ENCODE measurements at places on chromosomes 7 and 10.

- DNase-seq: no peak
Observed at GRCh38 chr10:131088619-131089018, 222.9 kb downstream of the TCERG1L start.

DNA sequence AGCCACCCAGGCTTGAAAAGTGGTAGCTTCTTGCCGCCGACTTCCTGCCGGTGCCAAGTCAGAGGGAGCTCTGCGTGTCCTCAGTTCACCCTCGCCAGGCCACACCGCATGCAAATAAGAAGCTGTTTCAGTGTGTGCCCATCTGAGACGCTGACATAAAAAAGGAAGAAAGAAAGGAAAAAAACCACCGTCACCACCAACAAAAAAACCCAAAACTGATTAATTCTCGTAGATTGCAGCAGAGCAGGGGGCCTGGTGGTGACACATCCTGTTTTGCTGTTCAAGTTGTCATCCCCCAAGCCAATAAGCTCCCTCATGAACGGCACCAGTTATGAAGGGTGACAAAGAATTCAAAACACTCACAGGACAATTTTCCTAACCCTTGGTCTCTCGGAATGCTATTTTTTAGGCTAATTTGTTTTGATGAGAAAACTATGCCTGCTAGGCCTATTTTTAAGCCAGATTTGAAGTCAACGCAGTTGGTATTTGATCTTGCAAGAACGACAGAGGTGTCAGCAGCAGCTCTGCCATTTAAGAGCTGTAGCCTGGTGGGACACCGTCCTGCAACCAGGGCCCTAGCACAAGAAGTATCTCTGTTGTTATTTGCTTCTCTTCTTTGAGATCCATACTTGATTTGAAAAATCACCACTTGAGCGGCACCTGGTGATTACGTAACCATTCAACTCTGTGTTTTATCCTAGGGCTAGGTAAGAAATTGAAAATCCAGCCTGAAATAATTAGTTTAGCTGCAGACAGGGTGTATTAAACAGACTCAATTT is 145.6 kb downstream of the PFKFB3 start:
- DNase-seq: peak; percentile 85

DNA sequence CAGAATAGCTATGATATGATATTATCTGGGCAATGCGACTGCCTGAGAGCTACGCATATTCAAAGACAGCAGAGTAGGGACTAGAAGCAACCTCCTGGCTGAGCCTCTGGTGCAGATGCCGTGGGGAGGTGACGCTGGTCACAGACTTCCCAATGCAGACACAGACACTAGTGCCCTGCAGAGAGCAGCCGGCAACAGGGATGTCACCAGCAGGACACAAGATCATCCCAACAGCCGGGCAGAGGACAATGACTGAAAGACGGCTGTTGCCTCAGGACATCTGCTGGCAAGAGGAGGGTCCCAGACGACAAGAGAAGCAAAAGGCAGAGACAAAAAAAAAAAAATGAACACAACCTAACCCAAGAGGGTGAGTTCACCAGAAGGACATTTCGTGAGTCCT is 104.6 kb downstream of the CALN1 start:
- DNase-seq: no peak

DNA sequence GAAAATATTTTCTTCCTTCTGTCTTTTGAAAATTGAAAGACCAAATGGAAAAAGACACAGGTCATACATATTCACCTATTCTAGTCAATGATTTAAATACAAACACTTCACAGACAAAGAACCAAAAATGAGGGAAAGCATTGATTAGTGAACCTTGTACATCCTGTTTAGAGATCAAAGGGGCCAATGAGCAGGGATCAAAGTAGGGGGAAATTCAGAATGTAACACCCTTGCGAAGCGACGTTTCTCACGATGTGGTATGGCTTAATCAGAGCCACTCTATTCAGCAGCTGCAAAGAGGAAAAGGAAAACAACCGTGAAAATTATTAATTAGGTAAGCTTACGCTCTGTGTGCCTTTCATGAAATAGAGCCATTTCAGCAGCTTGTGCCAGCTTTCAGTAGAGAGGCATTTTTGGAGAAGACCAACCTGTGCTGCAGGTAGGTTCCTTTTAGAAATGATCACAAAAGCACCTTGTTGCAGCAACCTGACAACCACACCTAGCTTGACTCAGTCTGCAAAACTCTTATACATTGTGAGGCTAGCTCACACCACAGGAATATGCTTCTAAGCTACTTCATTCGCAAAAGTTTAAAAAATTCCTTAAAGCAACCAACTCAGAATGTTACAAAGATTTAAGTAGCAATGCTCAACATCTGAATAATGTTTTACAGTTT is 78.0 kb downstream of the DKK1 start:
- no peak for DNase-seq

DNA sequence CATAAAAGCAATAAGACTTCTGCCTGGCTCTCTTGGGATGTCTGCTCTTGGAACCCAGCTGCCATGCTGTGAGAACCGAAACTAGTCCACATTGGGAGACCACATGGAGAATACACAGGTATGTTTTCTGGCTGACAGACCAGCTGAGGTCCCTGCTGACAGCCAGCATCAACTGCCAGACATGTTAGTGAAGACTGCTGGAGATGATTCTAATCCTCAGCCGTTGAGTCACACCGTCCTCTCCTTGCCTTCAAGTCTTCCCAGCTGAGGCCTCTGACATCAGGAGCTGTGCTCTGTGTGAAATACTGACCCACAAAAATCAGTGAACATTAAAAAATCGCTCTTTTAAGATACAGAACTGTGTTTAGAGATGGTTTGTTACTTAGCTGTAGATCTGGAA is 36.9 kb upstream of the AGR2 start:
- no peak for DNase-seq

- DNase-seq: no peak
Observed at GRCh38 chr7:24042028-24042427, 242.0 kb upstream of the NPY start.

- no peak for DNase-seq
Observed at GRCh38 chr10:62805231-62806099, 945 bp downstream of the ADO start.

- no peak for DNase-seq
Observed at GRCh38 chr7:91892099-91892705, 11.7 kb upstream of the MTERF1 start.

GRCh38 chr10:81136261-81136660 is 598.6 kb downstream of the SH2D4B start:
- DNase-seq: no peak

DNA sequence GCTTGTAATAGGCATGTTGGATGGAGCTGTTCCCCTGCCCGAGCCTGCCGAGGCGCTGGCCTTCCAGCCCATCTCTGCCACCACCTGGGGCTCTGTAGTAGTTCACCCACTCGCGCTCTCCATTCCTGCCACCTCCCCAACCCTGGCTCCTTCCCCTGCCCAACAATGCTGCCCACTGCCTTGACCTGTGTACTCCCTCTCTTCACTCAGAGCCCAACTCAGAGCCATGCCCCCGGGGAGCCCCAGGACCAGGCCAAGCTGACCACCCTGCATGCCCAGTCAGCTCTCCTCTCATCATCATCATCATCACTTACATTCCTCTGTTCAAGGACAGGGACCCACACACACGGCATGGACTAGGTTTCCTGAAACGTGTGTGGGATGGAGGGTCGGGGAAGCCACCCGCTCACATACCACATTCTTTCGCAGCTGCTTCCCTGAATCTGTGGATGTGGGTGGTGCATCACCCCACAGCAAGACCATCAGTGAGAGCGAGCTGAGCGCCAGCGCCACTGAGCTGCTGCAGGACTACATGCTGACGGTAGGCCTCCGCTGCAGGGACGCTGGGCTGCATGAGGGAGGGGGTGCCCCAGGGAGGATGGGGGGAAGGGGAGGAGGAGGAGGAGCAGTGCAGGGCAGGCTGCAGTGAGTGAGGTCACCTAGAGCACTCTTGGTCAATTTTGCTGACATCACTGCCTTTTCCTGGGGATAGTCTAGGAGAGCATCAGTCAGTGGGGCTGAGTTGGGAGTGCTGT is 15.6 kb downstream of the NACAD start:
- no peak for DNase-seq

DNA sequence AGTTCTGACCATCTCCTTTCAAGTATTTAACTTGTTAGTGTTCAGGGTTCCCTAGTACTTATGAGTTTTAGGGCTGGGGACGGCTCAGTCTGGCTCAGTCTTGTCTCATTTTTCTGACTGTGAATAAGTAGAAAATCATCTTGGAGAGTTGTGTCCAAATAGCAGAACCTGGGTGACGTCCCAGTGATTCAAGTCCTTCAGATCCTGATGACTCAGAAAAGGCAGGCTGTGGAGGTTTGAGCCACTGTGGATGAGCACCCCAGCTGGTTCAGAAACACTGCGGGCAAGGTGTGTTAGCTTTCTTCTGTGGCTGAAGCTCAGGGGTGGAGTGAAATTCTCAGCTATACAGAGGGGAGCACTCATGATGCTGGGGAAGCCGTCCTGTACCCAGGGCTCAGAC is 154.4 kb upstream of the NPY start:
- DNase-seq: no peak

GRCh38 chr7:30613366-30614325 is 19.0 kb downstream of the GARS1 start:
- DNase-seq: no peak

GRCh38 chr10:82737549-82737948 is 862.6 kb downstream of the NRG3 start:
- DNase-seq: no peak

GRCh38 chr10:69009360-69009759 is 20.8 kb downstream of the KIFBP start:
- no peak for DNase-seq

GRCh38 chr10:6787091-6787490 is 207.0 kb upstream of the PRKCQ start:
- DNase-seq: no peak

DNA sequence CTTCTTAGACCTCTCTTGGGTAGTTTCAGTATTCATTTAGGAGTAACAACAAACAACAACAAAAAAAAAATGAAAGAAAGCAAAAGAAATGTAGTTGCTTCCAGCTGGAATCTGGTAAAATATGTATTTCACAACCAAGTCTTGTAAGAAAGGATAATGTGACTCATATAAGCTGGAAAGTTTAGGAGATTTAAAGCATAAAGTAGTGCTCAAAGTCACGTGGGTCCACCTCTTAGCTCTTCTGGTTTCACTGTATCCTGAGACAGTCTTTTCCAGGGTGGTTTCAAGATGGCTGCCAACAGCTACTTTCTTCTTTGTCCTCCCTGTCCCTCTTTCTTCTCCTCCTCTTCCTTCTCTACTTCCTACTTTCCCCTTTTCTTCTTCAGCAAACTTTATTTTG is 69.5 kb upstream of the CDK13 start:
- no peak for DNase-seq

DNA sequence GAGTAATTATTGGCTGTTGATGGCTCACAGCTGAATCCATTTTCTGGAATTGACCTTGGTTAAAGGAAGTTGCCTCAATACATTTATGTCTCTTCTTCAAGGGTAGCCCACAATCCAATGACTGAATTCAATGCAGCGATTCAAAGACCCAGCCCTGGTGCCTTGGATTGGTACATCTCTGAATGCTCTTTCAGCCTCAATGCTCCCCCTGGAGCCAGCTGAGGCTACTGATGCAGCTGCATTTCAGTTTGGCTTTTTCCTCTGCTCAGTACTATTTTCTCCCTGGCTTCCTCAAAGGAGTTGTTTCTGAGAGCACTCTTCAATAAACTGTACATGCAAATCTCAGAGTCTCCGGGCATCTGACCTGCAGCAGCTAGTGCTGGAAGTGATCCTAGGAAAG is 633 bp upstream of the EBLN1 start:
- no peak for DNase-seq

DNA sequence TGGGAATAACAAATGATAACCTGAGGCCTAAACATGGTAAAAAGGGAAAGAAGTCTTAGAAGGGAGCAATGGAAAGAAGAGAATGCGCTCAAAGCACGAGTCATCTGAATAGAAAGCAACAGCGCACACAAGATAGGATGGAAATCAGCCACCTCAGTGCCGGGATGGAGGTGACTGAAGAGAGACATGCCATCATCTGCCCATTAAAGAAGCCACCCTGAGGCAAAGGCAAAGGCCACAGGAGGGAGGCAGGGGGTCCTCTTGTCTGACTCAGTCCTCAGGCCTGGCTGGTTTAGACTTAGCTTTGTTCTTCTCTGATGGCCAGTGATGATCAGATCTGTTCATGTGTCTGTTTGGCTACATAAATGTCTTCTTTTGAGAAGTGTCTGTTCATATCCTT is 180.6 kb downstream of the CHCHD3 start:
- DNase-seq: no peak

GRCh38 chr10:22010973-22011408 is 7.5 kb upstream of the DNAJC1 start:
- no peak for DNase-seq

DNA sequence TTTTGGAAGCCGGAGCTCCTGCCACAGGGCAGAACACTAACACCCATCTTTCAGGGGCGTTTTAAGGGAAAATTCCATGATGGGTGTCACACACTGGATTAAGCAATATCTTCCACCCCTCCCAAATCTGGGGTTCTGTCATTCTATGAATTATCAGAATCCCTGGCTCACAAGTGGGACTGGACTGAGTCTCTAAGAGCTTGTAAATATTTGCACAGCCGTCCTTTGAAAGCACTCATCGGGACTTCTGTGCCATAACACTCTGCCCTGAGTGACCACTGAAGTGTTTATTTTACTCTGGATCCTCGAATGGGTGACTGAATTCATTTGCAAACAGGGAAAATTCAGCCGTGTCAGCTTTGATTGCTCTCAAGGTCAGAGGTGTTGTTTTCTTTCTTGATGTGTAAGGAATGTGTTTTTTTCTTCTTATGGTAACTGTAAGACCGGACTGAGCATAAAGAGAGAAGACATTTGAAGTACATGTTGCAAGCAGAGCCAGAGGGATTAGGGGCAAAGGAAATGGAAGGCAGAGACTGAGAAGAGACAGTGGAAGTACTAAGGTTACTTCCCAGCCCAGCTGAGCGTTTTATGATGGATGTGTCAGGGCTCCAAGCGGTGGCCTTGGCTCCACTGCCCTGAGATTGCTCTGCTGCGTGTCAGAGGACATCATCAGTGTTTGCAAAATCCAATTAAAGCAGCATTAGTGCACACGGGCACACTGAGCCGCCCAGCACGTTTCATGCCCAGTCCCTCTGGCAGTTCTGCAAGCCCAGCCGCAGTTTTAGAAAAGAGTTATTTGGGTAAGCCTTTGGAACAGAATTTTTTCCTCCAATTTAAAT is 17.7 kb upstream of the GTPBP4 start:
- DNase-seq: no peak

- DNase-seq: no peak
Observed at GRCh38 chr7:93262535-93262934, 30.4 kb downstream of the VPS50 start.

DNA sequence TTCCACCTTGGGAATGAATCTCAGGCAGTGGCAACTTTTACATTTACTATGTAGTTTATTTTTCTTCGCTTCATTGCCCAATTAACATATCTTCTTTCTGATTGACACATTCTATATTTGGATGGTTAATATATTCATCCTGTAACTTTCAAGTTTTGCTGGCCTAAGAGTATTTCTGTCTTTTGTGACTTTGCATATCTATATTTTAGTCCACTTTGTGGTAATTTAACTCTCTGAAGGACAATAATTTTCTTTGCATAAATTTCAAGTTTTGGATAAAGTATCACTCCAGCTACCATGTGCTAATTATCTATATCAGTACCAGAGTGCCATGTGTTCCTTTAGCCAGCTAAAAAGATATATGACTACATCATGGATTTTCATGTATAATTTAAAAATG is 151.5 kb upstream of the KAT6B start:
- DNase-seq: no peak
